ENCODE measurements at places on chromosomes 11 and 22.

DNA sequence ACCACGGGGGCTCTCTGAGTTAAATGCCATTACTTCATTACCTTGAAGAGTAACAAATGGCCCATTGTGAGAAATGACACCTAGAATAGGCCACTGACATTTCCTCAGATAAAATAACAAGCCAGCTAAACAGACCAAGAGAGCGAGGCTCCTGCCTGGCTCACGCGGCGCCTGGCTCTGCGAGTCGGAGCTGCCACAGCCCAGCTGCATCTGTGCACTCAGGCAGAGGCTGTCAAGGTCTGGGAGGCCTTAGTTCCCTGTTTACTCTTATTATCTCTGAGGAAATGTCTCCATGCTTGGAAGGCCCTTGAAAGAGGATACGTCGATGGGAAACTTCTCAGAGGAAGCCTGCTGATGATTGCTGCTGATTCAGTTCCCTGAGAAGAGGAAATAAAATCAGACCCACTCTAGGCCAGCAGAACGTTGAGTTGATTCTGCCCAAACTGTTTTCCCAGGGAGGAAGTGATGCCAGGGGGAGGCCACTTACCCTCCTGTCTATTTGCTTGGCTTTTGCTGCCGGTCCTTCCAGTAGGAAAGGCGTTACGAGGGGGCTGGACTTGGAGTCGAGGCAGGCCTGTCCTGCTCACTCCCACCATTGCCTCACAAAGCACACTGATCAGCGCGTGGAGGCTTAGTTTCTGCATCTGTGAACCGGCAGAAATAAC is 208.8 kb downstream of the TBC1D22A start:
- DNase-seq = no peak

DNA sequence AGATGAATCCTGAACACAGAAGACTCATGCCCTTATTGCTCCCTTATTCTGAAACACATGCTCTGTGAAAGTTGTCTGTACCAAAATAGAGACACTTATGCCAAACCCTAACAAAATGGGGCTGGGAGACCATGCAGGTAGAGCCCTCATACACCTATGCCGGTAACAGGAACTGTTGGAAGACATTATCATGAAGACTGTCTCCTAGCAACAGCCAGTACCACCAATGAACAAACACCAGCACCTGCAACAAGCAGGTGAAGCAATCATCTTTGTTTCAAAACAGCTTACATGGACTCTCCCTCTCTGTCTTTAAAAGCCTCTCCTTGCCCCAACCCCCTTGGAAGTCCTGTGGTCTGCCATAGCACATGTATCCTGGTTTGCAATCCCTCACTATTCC is 17.2 kb downstream of the SLC5A4 start:
- no peak for DNase-seq

DNA sequence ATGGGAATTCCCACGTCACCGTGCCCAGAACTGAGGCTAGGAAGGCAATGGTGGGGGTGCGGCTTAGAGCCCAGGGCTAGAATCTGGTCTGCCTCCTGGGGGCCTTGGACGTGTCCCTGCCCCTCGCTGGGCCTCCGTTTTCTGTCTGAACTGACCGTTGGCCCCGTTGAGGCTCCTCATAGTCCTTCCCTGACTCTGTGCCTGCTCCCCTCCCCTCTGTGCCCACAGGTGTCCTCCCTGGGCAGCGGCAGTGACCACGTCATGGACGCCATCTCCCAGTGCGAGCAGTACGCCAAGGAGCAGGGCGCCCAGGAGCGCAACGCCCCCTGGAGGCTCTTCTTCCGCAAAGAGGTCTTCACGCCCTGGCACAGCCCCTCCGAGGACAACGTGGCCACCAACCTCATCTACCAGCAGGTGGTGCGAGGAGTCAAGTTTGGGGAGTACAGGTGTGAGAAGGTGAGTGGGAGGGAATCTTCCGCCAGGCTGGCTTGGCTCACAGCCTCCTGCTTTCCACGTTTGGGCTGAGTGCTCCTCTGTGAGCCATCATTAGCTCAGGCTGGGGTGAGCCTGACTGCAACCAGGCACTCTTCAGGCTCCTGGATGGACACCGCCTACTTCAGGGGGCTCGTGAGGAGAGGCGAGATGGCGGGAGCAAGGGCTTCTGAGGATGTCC is 63.9 kb downstream of the MYO7A start:
- DNase-seq = no peak

GRCh38 chr22:47086596-47087248 is 324.3 kb downstream of the TBC1D22A start:
- no peak for DNase-seq

GRCh38 chr22:26923531-26923930 is 266.1 kb downstream of the MIAT start:
- DNase-seq = no peak

DNA sequence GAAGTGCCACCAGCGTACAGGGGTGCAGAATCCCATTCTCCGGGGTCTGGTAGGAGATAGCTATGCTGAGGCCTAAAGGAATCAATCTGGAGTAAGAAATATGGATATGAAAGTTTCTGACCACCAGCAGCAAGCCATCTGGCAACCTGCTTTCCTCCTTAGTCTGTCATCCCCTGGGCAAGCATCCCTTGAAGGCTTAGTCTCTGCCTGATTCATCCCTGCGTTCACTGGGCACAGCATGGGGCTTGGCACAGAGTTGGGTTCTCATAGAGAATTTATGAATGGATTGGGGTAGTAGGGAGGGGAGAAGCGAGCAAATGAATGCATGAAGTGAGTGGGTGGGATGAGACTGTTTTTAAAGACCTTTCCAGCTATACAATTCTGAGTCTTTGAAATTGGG is 85.8 kb upstream of the NARS2 start:
- no peak for DNase-seq

DNA sequence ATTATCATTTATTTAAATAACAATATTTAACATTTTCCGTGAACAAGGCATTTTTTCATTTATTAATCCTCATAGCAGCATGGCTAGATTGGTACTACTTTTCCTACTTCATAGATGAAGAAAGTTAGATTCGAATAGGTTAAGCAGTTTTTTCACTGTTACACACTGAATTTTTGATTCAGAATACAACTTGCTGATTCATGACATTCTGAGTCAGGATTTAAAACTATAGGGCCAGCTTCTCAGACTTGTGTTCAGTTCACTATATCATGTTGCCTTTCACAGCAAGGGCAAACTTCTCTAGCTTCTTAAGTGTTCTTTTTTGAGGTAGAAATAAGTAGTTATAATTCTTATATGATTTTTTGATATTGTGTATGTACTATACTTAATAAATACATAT is 31.5 kb downstream of the CYP2R1 start:
- no peak for DNase-seq

DNA sequence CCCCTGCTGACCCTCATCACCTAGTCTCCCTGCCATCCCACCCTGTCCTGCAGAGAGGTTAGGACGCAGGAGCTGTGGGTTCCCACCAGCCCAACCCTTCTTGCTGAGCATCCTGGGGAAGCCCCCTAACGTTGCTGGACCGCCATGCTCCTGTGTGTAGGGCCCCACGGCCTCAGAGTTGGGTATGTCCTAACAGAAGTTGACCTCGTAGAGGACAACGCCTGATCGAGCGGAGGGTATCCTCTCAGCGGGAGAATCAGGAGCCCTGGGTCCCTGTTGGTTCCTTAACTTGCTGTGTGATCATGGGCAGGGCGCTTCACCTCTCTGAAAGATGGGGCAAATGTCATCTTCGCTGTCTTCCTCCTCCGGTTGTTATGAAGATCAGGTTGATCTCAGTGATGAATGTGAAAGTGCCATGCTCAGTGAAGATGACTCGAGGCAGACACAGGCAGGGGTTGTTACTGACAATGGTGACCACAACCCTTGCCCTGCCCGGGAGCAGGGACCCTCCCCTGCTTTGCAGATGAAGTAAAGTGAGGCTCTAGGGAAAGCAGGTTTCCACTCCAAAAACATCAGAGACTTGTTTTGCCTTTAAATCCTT is 19.3 kb upstream of the CD5 start:
- no peak for DNase-seq
